ENCODE measurements at places on chromosomes 5 and 9.

DNA sequence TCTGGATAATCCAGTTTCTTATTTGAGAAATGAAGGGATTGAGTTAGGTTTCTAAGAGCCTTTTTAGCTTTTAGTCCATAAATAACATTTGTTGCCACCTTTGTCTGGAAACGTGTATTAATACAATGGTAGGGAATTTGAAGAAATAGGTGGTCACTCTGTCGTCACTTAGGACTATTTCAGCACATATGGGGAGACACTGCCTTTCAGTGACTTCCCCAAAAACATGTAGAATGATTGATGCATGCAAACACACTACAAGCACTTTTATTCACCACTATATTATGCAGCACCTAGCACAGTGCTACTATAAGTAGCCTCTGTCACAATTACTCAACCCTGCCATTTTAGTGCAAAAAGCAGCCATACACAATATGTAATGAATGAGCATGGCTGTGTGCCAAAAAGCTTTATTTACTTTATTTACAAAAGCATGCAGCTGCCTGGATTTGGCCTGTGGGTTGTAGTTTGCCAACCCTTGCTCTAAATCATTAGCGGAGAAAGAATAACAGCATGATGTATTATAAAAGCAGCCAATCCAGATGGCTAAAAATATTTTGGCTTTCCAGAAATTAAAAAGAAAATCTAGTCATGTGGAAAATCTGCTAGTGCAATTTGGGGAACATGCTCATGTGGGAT lies 154.2 kb upstream of the HMHB1 start:
- no peak for DNase-seq

DNA sequence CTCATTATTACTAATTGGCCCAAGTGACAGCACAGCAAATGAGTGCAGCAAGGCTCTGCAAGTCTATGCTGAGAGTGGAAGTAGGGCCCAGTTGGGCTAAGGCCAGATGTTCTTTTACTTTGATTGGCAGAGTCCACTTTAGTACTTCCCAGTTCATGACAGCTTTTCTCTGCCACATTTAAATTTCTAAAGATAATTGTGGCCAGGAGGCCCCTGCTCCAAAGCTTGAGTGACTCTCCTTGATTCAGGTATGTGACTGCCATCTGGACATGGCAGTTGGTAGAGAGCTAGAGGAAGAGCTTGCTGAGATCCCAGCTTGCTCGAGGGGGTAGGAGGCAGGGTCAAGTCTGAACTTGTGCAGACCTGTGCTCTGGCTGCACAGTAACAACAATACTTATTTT lies 154.1 kb downstream of the CARTPT start:
- DNase-seq: no peak

- DNase-seq: no peak
Observed at GRCh38 chr5:177396078-177396477, 4.4 kb downstream of the PFN3 start.

GRCh38 chr9:28841775-28842174 lies 1268.5 kb upstream of the C9orf72 start:
- DNase-seq: no peak

- peak; percentile 78 for DNase-seq
Observed at GRCh38 chr9:7536310-7536939, 263.2 kb downstream of the DMAC1 start.

DNA sequence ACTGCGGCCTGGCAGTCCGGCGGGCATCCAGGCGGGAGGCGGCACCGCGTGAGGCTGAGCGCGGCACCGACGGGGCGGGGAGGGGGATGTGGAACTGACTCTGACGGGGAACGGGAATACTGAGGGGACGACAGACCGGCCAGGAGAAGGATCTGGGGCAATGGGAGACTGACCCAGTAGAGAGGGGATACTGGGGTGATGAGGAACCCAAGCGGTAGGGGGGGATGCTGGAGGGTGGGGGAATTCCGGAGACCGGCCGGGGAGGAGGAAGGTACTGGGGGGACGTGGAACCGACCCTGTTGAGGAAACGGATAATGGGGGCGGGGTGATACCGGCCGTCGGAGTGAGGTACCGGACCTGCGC lies 423 bp downstream of the IPPK start:
- DNase-seq: no peak

- no peak for DNase-seq
Observed at GRCh38 chr5:76383126-76383832, 19.8 kb upstream of the IQGAP2 start.

DNA sequence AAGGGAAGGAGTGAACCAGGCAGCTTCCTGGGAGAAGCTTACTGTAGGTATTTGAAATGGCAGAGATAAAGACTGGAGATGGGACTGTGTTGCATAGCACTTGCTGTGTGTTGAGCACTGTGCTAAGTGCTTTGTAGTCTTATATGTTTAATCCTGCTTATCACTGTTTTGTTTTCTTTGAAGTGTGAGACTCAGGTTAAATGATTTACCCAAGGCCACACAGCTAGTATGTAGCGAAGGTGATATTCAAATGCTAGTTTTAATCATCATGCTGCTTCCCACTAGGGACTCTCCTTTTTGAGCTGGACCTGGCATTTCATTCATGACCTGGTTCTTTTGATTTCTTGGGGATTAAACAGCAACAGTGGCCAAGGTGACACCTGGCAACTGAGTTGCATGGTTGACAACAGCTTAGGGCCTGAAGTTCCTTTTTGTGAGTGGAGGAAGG lies 35.3 kb upstream of the SPRY4 start:
- DNase-seq: no peak

DNA sequence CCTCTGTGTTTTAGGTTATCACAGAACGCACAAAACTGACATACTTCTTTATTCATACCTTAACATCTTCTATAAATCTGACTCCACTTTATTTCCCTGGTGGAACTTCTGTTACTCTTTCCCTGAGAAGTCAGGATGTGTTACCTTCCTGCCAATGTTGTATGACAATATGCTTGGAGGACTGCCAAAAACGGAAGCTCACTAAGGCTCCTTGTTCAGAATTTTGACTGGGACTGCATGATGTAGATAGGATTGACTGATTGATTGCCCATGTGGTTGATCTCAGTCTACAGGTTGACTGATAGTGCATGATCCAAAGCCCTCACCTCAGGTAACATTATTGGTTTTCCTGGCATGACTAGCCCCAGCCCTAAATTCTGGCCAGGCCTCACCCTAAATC lies 319.4 kb downstream of the TLR4 start:
- DNase-seq: no peak

DNA sequence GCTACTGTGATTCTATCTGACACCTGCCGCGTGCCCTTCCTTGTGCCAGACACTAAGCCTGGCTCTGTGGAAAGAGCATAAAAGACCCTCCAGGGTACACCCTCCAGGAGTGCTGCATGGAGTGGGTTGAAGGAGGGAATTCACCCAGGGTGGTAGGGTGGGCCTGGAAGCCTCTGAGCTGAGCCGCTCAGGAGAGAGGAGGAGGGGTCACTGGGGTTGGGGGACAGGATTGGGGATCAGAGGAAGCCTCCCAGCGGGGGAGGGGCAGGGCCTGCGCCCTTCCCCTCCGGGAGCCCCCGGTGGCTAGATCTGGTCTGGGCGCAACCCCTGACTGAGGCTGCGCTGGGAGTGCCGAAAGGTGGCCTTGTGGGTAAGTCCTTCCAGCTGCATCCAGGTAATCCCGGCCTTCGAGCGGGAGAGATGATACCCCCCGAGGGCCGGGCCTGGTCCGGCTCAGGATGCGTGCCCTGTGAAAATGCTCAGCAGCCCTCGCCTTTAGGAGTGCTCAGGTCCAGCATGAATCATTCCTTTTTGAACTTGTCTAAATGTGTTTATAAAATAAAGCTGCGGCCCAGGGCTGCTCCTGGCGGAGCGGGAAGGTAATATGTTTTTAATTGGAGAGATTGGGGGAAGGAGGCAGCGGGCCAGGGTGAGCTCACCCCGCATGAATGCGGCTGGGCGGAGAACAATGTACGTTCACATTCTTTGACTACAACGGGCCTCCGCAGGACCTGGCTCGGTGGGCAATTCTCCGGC lies 118.1 kb upstream of the SMIM23 start:
- DNase-seq: peak; percentile 23

DNA sequence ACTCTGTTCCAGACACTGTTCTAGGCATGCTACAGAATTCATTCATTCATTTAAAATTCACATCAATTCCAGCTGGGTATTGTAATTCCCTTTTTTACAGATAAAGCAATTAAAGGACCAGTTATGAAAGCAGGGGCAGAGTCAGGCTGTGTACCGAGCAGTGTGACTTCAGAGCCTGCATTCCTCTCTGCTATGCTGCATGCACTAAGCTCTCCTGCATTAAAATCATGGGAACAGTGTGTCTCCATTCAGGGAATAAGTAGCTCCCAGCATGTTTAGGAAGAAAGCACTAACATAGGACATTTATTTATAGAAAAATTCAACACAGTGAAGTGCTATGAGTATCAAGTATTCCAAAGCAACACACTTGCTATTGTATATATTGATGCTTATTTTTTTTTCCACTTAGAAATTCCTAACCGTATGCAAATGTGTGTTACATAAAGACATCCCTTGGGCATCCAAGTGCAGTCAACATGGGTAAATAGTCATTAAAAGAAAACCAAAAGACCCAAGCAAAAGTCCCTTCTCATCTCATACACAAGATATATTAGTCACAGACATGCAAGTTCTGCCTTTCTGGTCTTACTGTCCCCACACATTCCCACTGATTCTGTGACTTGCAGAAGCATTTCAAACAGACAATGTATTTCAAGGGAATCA lies 173.7 kb downstream of the GABRB2 start:
- DNase-seq: no peak

- no peak for DNase-seq
Observed at GRCh38 chr5:153767221-153768188, 271.2 kb downstream of the FAM114A2 start.

DNA sequence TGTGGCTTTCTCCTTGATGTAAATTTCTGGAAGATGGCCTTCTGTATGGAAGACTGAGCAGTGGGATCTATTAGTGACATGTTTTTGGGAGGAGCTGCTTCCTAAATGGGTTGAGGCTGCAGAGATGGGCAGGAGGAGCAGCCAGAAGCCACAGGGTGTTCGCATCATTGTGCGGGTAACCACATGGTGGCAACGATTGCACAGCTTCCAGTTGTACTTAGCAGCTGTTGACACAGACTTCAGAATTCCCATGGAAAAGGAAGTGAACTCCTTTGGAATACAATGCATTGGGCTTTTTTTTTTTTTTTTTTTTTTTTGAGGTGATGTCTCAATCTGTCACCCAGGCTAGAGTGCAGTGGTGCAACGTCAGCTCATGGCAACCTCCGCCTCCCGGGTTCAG lies 297.3 kb downstream of the NR3C1 start:
- no peak for DNase-seq

GRCh38 chr5:91211997-91212713 lies 171.0 kb downstream of the ARRDC3 start:
- DNase-seq: no peak

DNA sequence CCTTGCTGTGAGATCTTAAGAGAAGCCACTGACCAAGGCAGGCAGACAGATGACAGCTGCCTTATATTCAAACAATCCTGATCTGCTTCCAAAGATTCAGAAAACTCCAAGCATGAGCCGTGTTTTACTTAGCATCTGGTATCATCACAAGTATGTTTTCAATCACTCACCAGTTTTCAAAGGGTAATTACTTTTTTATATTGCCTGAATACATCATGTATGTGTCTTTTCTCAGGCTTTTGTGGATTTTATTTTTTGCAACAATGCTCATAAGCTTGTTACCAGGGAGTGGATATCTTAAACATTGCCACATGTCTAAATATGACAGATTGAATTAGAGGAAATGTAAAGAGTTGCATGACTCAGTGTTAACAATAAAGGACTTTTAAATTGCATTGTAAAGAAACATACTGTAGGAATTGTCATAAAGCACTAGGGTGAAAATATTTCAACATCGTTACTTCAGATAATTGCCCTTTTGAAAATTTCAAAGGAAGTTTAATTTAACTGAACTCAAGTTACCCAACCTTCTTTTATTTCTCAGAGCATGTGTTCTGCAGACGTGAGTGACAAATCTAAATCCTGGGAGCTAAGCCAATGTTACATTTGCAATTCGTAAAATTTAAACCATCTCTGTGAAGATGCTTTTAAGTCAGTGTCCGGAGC lies 326.1 kb downstream of the PLK2 start:
- no peak for DNase-seq

DNA sequence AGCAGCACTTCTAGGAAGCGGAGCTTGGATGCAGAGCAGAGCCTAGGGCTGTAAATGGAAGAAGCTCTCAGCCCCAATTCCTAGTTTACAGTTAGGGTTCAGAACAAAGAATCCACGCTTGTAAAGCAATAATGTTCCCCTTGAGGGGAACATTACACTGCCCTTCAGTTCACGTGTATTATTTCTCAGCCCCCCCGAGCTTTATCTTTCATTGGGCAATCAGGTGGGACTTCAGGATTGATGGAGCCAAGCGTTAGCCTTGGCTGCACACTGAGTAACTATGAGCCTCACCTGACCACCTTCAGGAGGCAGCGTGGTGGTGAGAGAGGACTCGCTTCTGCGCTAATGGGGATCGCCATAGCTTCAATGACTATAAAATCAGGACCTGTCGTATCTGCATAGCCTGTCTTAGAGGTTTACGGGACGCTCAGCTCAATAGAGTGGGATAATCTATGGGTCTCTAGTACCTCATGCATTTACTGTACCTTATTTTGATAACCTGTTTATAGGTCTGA lies 157.0 kb upstream of the RASEF start:
- no peak for DNase-seq

All from testis (tissue), 5 donors.